Fibroblast of skin of right quadriceps (primary cell): ENCODE measurements at places on chromosomes 6 and 20.

- peak; percentile 73 for DNase-seq
Observed at GRCh38 chr6:57013521-57013926, 33.0 kb upstream of the KIAA1586 start.

DNA sequence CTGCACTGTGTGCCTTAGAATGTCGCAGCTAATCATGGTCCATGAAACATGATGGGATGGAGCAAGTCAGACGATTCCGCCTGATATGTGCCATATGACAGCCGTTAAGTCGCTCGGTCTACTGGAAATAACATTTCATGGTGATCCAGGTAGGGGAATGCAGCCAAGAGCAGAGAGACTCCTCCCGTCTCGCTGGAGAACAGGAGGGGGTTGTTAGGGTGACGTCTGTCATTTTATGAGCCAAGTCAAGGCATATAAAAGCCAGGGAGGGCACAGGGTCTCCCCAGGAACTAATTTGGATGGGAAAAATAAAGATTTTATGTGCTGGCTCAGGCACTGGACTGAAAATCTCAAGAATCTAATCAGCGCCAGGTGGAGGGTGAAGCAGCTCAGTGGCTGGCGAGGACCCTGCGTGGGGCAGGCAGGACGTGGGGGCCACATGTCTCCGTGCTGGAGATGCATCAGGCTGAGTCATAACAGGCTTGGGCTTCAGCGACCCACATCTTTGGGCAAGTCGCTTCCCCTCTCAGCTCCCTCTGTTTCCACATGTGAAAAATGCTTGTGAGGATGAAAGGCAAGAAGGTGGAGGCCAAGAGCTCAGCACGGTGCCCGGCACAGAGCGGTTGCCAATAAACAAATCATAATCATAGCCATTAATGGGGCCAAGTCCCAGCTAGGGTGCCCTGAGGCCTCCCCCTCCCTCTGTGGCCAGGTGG, 234.6 kb downstream of the ANKRD60 start:
- DNase-seq: peak; percentile 33

DNA sequence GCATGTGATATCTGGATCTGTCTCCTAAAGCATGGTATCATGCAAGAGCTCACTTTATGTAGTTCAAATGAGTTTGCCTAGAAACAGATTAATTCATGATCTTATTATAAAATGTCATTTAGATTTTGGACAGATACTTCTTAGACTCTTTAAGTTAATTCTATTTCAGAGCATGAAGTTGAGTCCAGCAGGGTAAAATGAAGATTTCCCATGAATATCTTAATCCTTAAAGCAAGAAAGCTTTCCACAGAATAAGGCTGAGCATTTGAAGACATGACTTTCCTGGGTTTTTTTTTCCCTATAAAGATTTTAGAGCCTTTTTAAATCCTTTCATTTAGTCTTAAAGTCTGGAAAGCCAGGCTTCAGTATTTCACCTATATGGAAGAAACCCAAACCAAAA, 556.0 kb upstream of the GJE1 start:
- no peak for DNase-seq

GRCh38 chr20:58889334-58889760, 36.8 kb downstream of the GNAS start:
- DNase-seq: no peak

- DNase-seq: no peak
Observed at GRCh38 chr6:167279766-167280446, 11.2 kb upstream of the UNC93A start.
